ENCODE measurements at places on chromosomes 4 and X.
A peak's percentile ranks its signal among the peaks of the same experiment; 100 is the strongest.

DNA sequence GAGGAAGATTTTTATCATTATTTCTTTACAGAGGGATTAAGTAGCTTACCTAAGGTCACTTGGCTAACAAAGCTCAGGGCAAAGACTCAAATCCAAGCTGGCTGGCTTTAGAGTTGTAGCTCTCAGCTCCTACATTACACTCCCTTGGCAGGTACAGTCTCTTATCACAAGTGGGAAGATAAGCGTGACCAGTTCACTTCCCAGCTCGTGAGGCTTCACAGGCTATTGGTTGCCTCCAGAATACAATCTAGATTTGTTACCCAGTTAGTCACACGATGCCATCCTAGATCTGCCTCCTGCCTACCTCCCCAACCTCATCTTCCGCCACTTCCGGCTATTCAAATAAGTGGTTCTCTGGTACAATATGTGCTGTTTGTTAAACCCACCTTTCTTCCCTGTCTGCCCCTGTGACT, 3.7 kb downstream of the MMRN1 start:
- DNase-seq = peak; percentile 59

DNA sequence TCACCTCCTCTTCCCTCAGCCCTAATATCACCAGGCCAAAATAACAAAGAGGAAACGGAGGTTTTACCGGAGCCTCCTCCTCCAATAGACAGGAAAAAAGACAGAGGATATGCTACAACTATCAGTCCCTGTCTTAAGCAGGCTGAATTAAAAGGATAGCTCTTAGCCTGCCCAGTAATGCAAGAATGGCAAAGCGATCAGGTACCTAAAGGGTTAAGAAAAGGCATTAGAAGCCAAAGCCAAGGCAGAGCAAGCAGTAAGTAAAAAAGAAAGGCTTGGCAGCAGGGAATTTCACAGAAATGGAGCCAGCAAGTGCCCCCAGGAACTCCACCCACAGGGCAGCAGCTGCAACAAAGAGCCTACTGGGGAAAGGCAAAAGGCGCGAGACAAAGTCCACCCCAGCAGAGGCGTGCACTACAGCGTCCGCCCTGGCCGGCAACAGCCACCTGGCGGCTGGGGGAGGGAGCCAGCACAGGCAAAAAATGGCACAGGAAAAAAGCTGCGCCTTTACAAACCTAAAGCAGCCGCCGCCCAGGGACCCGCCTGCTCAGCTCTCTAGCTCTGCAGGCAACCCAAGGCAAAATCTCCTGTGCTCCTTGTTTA, 220.6 kb upstream of the ZC4H2 start:
- DNase-seq = peak; percentile 79

GRCh38 chr4:98652996-98653395, 5.4 kb downstream of the TSPAN5 start:
- no peak for DNase-seq

- DNase-seq = peak; percentile 55
Observed at GRCh38 chr4:37733240-37733867, 47.2 kb upstream of the RELL1 start.

DNA sequence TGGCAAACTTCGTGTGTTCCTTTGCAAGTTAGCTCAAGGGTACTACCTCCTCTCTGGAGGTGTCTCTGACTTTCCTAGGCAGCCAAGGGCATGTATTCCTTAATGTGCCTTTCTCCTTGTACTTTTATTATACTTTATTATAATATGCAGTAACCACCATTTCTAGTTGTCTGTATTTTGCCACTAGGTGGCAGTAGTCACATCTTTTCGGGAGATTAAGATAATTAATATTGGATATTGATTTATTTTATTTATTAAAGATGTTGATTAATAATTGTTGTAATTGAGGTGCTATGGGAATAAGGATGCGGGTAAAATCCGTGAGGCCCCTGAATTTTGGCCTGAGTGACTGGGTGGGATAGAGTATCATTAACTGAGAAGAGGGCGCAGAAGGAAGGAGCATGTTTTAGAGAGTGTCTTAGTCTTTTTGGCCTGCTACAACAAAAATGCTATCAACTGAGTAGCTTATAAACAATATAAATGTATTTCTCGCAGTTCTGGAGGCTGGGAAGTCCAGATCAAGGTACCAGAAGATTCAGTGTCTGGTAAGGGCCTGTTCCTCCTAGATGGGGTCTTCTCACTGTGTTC, 153.3 kb downstream of the TMEM164 start:
- no peak for DNase-seq

- no peak for DNase-seq
Observed at GRCh38 chrX:110315551-110315950, 2.3 kb downstream of the AMMECR1 start.

- DNase-seq = no peak
Observed at GRCh38 chrX:16918979-16919378, 27.5 kb upstream of the REPS2 start.

DNA sequence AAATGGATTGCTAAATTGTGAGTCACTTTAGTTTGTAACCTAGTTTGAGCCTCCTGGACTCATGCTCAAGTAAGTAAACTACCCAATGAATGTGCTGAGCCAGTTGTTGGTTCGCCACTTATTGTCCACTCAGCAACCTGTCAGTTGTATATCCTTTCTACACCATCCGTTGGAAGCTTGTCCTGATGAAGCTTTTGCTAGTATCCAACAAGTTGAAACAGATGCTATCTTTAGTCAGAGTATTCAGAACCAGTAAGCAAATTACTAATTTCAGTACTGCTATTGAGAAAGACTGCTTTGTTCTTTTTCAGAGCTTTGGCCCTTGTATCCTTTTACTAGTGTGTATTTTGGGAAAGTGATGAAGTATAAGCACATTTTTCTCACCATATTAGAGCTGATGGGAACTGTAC, 4.3 kb upstream of the NAA15 start:
- no peak for DNase-seq

DNA sequence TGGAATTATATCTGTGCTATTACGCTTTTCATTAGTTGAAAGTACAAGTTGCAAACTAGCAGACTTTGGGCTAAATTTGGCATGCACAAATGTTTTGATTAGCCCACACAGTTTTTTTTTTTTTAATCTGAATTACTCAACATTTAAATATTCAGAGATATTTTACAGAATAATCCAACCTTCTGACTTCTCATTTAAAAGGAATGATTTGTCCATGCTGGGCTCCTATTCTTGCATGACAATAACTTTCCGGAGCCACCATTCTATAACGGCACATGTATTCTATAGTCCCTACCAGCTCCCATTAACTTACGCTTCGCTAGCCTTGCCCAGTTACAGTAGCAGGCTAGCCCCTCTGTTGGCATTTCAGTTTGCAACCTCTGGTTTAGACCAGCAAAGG, 219.3 kb upstream of the FTHL17 start:
- no peak for DNase-seq

DNA sequence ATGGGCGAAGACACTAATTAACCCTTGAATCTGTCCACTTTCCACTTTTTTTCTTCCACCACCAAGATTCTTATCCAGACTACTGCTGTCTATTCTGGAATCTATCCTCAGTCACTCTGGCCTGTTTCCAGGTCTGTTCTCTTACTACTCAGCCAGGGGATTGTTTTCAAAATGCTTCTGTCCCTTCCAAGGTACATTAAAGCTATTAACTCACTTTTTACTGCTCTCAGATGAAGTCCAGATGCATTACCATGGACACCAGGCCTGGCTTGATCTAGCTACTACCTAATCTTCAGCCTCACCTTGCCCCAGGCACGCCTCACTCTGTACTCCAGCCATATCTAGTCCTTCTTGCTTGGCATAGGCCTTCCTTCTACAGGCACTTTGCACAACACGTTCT, 66.4 kb downstream of the GALNT7 start:
- no peak for DNase-seq

- DNase-seq = no peak
Observed at GRCh38 chrX:143994206-143994605, 110.3 kb downstream of the UBE2NL start.

- DNase-seq = no peak
Observed at GRCh38 chr4:51907006-51907669, 64.2 kb downstream of the DCUN1D4 start.

DNA sequence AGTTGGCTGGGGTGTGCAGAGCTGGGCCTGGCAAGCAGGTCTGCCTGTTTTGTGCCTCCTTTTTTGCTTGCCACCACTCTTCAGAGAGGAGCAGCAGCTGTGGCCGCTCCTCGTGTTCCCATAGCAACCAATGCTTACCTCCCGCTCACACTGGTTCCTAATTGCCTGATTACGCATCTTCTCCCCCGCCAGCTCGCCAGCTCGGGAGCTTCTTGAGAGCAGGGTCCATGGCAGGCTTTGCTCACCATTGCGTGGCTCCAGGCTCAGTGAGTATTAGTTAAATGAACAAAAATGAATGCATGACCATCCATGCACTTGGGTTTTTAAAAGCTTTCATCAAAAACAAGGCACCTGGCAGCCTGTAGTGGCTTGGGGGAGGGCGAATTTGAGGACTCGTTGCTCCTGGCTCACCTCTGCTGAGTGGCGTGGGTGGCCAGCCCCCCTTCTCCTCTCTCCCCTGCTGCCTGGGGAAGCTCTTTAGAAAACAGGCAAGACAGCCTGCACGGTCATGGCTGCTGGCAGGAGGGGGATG, 14.2 kb upstream of the PJA1 start:
- DNase-seq = no peak

GRCh38 chrX:110041980-110042379, 39.1 kb downstream of the TMEM164 start:
- DNase-seq = no peak

- no peak for DNase-seq
Observed at GRCh38 chr4:97548943-97549583, 594.2 kb downstream of the STPG2 start.

GRCh38 chr4:48334900-48335384, 6.4 kb upstream of the SLAIN2 start:
- DNase-seq = no peak

- DNase-seq = peak; percentile 69
Observed at GRCh38 chr4:36310793-36311192, 29.4 kb downstream of the DTHD1 start.

- DNase-seq = peak; percentile 60
Observed at GRCh38 chrX:154717824-154718223, 33.1 kb downstream of the GAB3 start.

GRCh38 chr4:139556071-139556723, at the start of gene SETD7:
Gene SETD7, minus strand, starts transcription at chr4:139556219. Its CDS starts 82 bp downstream, at chr4:139556137.
- DNase-seq = peak; percentile 59

DNA sequence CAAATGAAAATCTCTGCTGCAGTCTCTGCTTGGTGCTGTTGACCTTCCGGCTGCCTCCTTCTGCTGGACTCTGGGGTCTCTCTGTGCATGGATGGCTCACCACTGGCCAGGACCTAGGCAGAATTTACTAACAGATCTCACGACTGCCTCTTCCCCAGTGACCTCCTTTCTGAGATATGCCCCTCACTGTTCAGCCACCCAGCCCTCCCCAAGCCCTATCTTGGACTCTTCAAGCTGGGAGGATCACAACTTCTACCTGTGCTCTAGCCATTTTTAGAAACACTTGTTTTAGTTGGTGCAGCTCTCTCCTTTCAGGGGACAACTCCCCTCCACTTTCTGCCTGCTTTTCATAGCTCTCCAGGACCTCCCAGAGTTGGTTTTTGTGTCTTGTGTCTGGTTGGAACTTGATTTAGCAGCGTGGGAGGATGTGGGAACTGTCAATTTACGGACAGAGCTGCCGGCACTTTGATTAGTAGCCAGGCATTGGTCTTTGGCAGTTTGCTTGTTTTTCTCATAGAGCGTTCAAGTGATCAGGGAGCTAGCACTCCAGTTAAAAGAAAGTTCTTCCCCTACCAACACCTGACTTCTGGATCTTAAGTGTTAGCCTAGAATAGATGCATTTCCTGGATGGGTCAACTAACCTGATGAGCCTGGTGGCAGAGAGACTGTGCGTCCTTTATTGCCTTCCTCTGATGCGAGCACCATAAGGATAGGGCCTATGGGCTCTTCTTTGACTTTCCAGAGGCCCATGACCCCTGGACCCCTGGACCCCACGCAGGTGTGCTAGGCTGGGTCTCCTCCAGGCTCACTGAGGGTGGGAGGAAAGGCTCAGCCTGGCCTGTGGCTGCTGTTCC, 6.5 kb downstream of the RGS12 start:
- peak; percentile 32 for DNase-seq

DNA sequence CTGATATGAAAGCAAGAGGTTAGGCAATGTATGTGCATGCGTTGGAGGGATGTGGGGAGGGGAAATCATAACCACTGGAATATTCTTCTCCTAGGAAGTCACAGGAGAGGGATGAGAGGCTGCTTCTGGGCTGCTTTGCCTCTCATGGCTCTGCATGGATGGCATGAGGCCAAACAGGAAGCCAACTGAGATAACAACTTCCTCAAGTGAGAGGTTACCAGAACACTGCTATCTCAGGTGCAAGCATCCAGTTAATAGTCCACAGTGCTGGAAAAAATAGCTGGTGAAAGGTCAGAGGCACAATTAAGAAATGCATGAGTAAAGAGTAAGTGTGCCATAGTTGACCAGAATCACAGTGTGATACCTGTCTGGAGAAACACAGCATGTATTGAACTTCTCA, 113.3 kb downstream of the ELOVL6 start:
- peak; percentile 92 for DNase-seq

DNA sequence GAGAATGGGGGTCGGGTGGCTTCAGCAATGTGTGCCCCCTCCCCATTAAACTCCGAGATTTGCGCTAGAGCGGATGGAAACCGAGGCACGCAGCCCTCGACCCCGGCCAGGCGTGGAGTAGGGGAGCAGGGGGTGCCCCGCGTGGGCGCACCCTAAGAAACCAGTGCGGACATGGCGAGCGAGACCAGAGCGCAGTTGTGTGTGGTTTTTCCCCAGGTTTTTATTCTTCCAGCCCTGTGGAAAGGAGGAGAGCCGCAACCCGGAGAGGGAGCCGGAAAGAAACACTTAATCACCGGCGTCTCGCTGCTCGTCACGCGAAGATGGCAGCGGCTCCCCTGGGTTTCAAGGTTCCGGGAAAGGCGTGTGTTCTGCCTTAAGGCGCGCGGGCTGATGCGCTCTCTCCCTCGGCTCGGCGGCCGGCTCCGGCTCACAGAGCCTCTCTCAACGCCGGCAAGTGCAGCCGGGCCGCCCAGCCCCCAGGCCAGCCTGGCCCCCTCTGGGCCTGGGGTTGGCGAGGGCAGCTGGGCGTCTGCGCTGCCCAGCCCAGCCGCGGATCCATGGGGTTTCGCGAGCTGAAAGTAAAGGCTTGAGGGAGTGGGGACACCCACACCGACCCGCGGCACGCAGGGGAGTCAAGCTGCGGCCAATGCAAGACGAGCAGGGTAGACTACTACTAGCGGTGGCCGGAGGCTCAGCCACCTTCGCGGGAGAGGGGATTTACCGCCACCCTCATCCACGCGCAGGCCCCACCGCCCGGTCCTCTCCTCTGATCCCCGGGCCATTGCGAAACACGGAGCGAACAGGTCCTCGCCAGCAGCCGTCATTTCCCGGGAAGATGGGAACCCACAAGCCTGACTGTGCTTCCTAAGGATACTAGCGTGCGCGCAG, 74.0 kb upstream of the BCOR start:
- DNase-seq = no peak

- DNase-seq = no peak
Observed at GRCh38 chrX:39613997-39614679, 483.6 kb downstream of the BCOR start.

GRCh38 chrX:7233580-7234406, 85.8 kb upstream of the PUDP start:
- no peak for DNase-seq

DNA sequence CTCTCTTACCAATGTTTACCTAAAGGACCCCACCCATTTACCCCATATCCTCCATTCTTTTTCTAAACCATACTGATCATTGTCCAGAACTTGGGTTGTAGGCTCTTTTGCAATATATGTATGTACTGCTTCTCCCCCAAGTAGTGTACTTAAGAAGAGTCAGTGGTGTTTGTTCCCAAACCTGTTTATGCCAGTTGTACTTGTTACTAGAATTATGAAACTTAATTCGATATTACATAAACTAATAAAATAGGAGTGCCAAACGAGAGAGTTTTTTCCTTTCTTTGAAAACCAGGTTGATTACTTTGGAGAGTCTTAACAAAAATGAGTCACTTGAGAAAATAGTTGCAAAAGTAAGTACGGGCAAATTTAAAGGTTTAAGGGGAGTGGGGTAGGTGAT, 96.3 kb downstream of the GEMIN8 start:
- DNase-seq = no peak
